Anterior cingulate cortex (tissue), 58 donors: ENCODE measurements at places on chromosomes 1 and 21.

- DNase-seq, result no peak
Observed at GRCh38 chr1:237679687-237680086, 211.0 kb downstream of the ZP4 start.

DNA sequence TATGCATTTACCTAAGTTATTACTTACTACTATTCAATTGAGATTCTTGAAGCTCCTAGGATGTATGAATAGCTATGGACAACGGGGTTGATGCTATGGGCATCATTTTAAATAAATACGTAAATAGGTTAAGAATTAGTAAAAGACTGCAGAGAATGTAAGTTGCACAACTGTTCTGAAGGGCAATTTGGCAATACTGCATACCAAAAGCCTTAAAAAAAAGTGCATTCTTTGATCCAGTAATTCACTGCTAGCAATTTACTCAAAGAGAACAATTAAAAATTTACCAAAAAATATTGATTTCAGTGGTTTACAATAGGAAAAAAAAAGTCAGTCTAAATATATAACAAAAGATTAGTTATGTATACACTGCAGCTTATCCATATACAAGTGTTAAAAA, 3.5 kb downstream of the ARPC5 start:
- DNase-seq, result no peak

- no peak for DNase-seq
Observed at GRCh38 chr1:63867429-63868176, 93.8 kb downstream of the ROR1 start.

- DNase-seq, result no peak
Observed at GRCh38 chr1:76905876-76906595, 38.8 kb downstream of the ST6GALNAC5 start.

DNA sequence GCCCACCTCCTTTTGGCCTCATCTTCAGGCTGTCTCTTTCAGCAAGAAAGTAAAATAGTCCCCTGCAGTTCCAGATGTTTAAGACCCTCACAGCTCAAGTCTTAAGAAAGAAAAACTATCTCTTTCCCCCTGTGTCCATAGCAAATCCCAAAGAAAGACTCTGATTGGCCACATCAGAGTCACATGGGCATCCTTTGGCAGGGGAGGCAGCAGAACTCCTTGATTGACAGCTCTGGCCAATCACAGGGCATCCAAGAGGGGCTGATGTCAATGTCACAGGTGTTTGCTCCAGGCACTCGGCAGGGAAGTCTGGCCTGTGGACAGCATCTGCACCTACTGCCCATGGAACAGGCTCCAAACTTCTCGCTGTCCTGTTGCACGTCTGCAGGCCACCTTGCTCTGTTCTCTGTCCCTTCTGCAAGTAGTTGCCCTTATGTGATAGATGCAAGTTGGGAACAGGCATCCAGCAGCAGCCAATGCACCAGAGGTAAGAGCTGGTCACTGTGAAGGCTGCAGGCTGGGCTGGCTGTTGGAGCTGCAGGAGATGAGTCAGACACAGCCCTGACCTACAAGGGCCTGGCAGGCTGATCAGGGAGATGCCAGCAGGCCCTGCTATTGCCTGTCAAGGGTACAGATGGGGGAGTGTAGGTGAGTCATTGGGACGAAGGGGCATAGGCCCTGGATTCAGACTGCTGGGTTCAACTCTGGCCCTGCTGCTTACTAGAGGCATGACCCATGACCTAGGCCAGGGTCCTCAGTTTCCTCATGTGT, 96.8 kb upstream of the TMEM51 start:
- no peak for DNase-seq

DNA sequence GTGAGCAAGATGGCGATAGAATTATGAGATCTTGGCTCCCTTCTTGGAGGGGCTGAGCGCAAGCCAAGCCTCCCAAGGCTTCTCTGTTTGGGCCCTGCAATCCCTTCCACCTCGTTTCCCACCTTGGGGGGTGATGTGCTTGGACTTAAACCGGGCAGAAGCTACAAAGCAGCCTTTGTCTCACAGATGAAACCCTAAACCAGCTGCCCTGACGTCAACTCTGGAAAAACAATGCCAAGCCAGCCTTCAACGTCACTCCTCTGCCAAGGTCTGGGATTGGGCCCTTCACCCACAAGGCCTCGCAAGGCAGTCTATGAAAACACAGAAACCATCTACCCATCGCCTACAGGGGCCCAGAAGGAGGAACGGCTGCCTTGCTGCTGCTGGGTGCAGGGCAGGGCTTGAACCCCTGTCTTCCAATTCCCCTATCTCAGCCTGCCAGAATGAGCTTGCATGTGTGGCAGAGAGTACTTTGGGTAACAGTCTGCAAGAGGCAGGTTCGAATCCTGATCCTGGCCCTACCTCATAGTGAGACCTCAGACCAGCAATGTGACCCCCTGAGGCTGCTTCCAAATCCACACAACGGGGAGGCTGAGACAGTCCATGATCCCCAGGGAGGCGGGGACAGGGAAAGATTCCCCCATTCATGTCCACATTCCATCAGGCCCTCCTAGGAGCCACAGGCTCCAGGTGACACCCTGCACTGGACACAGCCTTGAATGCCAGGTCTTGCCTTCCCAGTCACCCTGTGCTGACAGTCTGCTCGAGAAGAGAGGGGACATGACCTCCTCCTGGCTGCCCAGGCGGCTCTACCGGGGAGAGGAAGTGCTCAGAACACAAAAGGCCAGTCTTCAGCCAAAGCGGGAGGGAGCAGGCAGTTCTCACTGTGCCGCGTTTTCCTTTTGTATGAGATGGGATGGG, 15.0 kb downstream of the IFFO2 start:
- DNase-seq, result peak; percentile 31

GRCh38 chr1:230849451-230850224, 18.7 kb downstream of the C1orf198 start:
- no peak for DNase-seq

- DNase-seq, result no peak
Observed at GRCh38 chr1:114597949-114598348, 16.5 kb upstream of the BCAS2 start.

DNA sequence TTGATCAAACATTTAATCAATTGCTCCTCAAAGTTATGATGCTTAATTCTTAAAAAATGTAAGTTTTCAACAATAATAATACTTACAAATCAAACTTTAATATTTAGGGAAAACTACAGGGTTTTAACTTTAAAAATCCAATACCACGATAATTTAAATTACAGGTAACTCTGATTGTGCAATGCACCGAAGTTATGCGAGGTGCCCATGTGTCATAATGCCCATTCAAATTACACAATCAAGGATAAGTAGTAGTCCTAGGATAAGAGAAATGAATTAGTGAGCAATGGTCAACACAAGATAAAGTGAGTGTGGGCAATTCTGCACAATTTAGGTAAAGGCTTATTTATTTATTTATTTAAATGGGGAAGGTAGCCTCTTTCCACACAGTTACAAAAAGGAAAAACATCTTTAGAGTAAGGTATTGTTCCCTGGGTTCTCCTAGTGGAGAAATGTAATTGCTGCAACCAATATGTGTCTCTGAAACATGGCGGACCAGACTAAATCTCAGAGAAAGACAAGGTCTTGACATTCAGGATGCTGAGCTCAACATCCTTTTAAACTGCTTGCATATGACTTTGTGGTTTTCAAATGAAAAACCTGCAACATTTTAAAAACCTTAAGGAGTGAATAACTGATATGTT, 164.2 kb downstream of the TTLL7 start:
- DNase-seq, result no peak

- DNase-seq, result no peak
Observed at GRCh38 chr1:192086644-192087043, 71.6 kb upstream of the RGS18 start.

DNA sequence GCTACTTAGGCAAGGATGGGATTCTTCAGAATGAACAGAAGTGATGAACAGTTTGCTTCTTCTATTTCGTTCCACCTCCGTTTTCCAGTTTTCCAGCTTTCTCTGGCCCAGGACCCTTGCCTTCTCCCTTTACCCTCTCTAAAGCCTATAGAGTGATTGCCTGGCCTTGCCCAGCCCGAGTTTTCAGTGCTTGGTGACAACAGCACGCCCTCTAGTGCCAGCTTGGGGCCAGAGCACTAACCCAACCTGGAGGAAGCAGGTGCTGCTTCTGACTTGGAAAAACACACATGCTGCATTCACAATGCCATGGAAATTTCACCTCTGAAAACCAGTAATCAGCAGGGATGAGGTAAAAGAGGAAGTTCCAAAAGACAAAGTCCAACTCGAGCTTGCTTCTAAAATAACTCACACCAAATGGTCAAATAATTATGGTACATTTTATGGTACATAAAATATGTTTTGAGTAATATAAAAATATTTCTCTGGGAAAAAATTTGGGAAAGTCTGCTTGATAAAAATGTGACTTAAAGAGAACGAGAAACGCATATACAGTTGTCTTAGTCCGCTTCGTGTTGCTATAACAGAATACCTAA, 26.1 kb downstream of the UBE2T start:
- DNase-seq, result peak; percentile 29

DNA sequence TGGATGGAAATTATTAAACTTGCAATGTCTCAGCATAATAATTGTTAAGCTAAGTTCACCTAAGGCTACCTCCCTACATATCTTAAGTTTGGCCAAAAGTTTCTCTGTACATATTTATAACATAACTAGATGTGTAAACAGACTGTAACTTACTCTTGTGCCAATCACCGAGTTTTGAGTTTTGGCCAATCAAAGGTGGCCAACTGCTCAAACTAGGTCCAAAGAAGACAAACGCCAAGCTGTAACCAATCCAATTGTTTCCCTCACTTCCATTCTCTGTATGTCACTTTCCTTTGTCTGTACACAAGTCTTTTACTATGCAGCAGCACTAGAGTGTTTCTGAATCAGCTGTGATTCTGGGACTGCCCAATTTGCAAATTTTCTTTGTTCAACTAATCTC, 197.8 kb downstream of the LYPLAL1 start:
- DNase-seq, result no peak

DNA sequence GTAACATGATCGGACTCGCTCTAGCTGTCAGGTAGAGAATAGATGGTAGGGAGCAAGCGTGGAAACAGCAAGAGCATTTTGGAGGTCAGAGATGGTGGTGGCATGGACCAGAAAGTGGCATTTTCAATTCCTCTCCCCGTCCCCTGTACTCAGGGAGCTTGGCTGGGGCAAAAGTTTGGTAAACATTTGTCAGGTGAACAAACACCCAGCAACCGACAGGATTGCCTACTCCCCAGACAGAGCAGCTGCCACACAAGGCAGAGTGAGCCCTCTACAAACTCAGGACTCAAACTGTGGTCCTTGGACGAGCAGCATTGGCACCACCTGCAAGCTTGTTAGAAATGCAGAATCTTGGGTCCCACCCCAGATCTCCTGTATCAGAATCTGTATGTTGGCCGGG, 14.3 kb downstream of the PTAFR start:
- no peak for DNase-seq

- DNase-seq, result no peak
Observed at GRCh38 chr21:28181730-28182129, 810.9 kb downstream of the LTN1 start.

DNA sequence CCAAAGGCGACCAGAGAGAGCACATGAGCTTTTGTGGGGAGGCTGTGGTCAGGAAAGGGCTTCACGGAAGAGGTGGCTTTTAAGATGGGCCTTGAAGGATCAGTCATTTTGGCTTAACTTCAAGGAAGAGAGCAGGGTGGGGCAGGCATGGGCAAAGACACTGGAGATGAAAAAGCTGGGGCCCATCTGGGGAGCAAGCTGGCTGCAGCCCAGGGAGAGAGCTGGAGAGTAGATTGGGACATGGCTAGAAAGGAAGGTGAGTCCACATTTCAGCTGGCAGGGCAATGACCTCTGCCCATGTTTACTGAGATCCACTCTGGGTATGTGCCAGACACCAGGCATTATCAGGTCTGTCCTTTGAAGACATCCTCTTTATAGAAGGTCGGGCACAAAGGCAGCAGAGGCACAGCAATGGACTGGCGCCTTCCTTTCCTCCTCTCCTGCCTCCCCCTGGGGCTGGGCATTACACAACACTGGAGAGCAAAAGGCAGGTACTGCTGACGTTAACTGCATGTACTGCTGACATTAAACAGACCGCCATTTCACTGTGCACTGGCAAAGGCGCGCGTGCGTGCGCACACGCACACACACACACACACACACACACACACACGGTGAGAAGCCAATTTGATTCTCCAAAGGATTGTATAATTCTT, 2.2 kb upstream of the UBXN10 start:
- DNase-seq, result no peak

- DNase-seq, result no peak
Observed at GRCh38 chr1:19775317-19775716, 24.4 kb downstream of the TMCO4 start.

GRCh38 chr1:215868500-215868899, 301.4 kb downstream of the KCTD3 start:
- no peak for DNase-seq

GRCh38 chr21:19608101-19608621, 1204.6 kb upstream of the TMPRSS15 start:
- DNase-seq, result no peak

DNA sequence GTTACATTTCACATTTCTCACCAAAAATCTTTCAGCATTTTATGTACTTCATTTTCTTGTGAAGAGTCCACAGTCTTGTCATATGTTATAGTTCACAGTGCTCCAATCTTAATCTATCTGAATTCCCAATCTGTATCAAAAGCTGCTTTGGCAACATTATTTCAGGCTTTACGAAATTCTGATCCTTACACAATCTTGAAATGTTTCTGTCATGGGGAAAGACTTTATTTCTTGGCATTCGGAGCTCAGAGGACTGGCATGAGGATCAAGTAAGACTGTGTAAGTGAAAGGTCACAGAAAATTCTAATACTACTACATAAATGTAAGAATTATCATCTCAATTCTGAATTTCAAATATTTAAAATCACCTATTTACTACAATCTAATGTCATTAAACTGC, 2.0 kb downstream of the USP33 start:
- no peak for DNase-seq

- no peak for DNase-seq
Observed at GRCh38 chr1:29805122-29805895, 569.0 kb downstream of the PTPRU start.

DNA sequence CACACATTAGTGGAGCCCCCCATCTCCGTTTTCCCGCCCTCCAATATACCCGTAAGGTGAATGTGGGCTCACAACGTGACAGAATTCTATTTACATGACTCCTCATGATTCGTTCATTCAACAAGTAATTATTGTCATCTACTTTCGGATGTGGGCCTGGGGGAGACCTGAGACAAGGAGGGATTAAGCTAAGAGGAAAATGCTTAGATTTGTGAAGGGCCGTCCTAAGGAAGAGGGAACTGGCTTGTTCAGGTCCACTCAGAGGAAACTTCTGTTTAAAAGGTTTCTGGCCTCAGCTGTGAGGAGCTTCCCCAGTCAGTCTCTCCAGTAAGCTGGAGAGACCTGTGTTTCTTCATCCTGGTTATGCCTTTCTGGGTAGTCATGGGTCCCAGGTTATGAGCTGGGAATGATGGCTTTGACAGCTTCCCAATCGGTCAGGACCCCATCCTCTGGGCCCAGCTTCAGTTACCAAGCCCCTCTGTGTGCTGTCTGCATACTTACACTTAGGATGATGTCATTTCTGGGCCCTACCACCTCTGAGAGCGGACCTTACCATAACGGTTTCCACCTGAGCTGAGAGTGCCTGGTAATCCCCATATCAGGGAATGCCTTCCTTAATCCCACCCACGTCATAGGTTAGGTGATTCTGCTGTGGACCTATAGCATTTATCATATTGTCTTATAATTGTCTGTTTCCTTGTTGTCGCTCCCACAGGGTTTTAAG, 687 bp upstream of the ERI3 start:
- DNase-seq, result no peak

GRCh38 chr1:21084111-21084810, 92.4 kb downstream of the EIF4G3 start:
- no peak for DNase-seq

GRCh38 chr21:36436829-36437744, 42.8 kb downstream of the CLDN14 start:
- no peak for DNase-seq
